ENCODE measurements at places on chromosomes 16 and 17. TPM values are rescaled to one million over a fixed set of nuclear protein-coding genes. Genes with fewer than 3 reads are reported as not detected.

GRCh38 chr16:59719121-59719520 lies 985.0 kb upstream of the GOT2 start:
- no peak for DNase-seq

- DNase-seq: peak; percentile 12
Observed at GRCh38 chr16:75263291-75263962, 12.0 kb upstream of the BCAR1 start.

KIF2B gene
- not detected for polyA plus RNA-seq

LYZL6 gene
- not detected for polyA plus RNA-seq

DNA sequence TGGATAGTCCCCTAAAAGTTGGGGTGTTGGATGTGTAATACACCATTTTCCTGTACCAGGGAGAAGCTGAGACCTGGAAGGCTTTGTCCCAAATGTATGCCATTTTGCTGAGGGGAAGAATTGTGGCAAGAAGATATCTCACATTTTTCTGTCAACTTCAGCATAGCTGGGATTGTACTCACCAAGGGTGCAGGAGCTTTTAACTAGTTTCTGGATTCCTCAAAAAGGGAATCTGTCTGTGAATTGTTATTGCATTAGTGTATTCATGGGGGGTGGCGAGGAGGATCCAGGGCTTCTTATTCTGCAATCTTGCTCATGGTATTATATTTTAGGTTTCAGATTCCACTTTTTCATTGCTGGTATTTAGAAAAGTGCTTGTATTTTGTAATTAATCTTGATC lies 208.2 kb upstream of the MYOCD start:
- no peak for DNase-seq

- no peak for DNase-seq
Observed at GRCh38 chr17:13837417-13837816, 231.9 kb upstream of the COX10 start.

PIK3R5 gene
- 1.9 TPM for polyA plus RNA-seq

DNA sequence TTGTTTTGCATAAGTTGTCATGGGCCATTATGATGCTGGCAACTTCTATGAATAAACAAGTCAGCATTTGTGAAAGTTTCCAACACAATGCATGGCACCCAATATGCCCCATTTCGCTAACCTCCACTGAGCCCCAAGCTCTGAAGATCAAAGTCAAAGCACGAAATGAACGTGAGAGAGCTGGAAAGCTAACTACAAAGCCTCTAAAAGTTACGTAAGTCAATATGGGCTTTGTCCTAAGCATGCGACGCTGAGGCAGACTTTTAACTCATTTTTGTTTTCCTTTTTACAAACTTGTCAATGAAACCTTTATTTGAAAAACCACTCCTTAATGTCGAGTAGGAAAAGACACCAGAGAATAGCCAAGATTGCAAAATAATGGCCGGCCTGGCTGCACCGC lies 131.6 kb upstream of the NUDT7 start:
- no peak for DNase-seq

GRCh38 chr17:16085066-16085699 lies 85.6 kb downstream of the TTC19 start:
- DNase-seq: no peak

HBQ1 gene
- not detected for polyA plus RNA-seq
